ENCODE measurements at places on chromosomes 5 and 9. TPM values are rescaled to one million over a fixed set of nuclear protein-coding genes. Genes with fewer than 3 reads are reported as not detected.

GRCh38 chr5:93736284-93736683, 5.1 kb downstream of the POU5F2 start:
- peak; percentile 71 for DNase-seq

- DNase-seq = no peak
Observed at GRCh38 chr5:76180814-76181805, 97.9 kb downstream of the SV2C start.

- no peak for DNase-seq
Observed at GRCh38 chr9:138102246-138103051, 224.9 kb downstream of the CACNA1B start.

Gene C9orf153
- total RNA-seq = not detected

Gene TEX48
- not detected for total RNA-seq

DNA sequence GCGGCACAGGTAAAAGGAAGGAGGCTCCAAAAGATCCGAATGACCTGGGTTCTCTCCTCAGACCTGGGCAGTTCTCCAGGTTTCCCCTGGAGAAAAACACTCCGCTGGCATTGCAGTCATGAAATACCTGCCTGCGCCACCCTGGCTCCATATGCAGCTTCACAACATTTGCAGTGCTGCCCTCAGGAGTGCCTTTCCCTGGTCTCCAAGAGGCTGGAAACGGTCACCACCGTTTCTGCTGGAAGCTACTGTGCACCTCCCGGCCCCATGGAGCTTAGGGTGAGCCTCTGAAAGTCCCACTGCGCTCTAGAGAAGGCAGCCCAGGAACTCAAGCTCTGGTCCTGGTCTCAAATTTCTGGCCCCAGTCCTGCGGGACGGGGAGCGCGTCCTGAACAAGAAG, 670 bp downstream of the UGT3A1 start:
- DNase-seq = no peak

DNA sequence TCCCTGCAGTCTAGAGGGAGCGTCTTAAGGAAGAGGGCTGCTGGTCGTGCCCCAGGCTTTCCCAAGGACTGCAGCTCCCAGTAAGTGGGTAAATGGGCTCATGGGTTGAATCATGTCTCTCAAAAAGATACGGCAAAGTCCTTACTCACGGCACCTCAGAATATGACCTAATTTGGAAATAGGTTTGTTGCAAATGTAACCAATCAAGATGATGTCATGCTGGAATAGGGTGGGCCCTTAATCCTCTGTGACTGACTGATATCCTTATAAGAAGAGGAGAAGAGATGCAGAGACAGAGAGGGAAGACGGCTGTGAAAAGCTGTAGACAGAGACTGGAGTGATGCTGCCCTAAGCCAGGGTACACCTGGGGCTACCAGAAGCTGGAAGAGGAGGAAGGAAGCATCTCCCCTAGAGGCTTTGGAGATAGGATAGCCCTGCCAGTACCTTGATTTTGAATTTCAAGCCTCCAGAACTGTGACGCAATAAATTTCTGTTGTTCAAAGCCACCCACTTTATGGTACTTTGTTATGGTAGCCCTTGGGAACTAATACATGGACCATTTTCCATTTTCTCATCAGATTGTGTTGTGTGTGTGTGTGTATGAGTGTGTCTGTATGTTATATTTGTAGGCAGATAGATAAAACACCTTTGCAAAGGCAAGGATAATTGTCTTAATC, 15.0 kb downstream of the GALNT10 start:
- no peak for DNase-seq

- DNase-seq = no peak
Observed at GRCh38 chr5:64759960-64760660, 8.4 kb downstream of the SREK1IP1 start.

GRCh38 chr5:36236801-36237200, 4.9 kb downstream of the NADK2 start:
- no peak for DNase-seq

GRCh38 chr5:133769842-133770241, 157.5 kb upstream of the FSTL4 start:
- no peak for DNase-seq

GRCh38 chr5:180080486-180081280, 9.1 kb upstream of the RNF130 start:
- no peak for DNase-seq

Measured in fibroblast of villous mesenchyme (primary cell).